ENCODE measurements at places on chromosomes 11 and 22.
A peak's percentile ranks its signal among the peaks of the same experiment; 100 is the strongest.

GRCh38 chr11:101912823-101913284, 2.0 kb upstream of the CEP126 start:
- no peak for DNase-seq

DNA sequence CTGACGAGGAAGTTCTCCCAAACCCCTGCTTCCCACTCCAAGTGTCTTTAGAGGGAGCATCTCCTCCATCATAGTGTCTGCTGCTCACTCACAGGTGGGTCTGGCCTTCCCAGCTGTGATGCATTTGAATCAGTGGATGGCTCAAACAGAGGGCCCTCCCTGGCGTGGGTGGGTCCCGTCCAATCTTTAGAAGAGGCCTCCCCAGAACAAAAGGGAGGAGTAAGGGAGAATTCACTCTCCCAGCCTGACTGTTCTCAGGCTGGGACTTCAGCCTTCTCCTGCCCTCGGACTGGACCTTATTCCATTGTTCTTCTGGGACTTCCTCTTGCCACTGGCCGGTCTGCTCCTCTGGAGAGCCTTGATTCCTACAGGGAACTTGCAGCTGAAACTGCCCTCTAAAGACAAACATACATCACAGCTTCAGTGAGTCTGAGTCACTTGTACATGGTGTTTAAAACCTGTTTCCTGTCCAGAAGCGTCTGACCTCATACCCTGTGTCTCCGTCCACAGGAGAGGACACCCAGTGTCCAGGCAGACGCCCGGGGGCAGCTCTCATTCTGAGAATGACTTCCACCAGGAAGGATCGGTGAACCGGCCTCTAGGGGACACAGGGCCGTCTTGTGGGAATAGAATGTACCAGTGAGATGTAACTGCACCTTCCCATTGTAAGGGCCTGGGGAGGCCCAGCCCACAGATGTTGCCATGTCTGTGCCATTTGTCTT, 234.7 kb downstream of the BRD1 start:
- no peak for DNase-seq

DNA sequence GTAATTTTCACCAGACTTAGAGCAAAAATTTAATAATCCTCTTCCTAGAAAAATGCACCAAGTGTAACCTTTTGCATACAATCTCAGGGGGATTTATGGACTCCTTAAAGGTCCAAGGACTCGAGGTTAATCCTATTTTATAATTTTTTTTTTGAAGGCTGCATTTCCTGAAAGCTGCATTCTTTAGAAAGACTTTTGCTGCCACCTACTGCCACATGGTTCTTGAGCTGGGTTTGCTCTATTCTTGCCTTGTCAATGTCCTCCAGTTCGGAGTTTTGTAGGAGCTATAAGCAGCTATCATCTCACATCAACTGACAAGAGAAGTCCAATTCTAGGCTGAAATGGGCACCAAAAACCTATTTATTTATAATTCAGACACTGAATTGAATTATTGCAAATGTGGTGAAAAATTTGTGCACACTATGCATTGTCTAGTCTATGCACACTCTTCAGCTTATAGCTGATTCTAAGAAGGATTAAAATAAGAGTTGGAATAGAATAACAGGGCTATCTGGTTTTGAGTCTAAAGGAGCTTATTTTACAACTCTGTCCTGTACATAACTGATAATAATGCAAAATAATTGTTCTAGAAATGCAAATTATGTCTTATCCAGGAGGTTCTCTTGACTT, 31.3 kb downstream of the TRAF6 start:
- DNase-seq: peak; percentile 11

- peak; percentile 52 for DNase-seq
Observed at GRCh38 chr22:19035474-19036228, 86.6 kb downstream of the DGCR2 start.

DNA sequence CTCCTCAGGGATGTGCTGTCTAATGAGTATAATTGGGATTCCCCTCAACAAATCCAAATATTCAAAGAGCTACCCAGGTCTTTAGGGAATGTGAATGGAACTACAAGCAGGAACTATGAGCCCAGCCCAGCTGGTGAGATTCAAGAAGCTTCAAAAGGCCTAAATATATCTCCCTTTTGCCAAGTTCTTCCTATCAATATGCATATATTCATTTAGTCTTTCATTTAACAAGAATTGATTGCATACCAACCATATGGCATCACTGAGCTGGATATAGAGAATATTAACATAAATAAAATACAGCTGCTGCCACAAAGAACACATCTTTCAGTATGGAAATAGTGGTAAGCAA, 58.9 kb upstream of the PRSS23 start:
- DNase-seq: no peak
